Ovary (tissue), 10 donors: ENCODE measurements at places on chromosomes 13 and 19.

DNA sequence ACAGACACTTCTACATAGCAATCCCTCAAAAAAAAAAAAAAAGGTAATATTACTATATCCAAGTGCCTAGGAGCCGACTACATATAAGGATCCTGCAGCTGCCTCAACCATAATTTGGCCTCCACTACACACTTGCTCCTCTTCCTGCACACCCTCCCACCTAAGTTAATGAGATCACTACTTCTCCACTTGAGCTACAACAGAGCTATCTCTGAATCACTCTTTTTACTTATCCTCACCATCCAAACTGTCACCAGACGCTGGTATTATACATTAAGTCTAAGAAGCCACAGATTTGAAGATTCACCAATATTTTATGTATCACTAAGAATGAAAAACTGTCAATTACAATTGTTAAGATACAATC lies 8.3 kb downstream of the OBI1 start:
- DNase-seq = no peak

- DNase-seq = no peak
Observed at GRCh38 chr19:30341611-30342201, 30.5 kb upstream of the ZNF536 start.

GRCh38 chr19:55636723-55637122 lies 4.1 kb upstream of the ZNF580 start:
- DNase-seq = no peak

DNA sequence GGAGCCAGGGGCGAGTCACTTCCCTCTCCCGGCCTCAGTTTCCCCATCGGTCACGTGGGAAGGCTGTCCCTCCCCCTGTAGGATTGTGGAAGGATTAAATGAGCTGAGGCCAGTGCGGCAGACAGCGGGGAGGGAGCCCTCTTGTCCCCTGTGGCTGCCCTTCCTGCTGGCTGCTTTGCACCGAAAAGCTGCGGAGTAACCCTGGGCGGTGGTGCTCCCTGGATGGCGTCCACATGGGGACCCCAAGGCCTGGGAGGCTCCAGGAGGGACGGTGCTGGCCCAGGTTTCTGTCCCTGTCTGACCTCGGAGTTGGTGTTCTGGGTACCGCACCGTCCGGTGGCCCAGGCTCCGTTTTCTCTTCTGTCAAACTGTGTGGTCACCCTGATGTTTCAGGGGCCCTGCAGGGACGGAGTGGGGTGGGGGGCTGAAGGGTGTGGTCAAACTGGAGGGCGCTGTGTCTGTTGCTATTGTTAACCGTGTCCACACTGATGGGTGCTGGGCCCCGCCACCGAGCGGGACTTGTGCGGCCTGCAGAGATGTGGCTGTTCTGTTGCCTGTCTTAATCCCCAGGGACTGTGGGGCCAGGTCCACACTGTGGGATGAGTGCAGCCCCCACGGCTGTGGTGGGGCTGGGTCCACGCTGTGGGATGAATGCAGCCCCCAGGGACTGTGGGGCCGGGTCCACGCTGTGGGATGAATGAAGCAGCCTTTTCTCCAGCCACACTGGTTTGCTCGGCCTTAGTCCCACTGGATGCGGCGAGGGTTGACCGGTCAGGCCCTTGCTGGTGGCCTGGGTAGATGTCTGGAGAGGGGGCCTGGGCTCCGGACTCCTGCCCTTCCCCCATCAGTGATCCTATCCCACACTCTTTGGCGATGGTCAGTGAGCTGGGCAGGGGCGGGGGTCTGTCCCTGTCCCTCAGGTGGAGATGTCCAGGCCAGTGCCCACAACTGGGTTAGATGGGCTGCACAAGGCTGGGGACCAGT lies 6.9 kb downstream of the GNA11 start:
- DNase-seq = no peak

DNA sequence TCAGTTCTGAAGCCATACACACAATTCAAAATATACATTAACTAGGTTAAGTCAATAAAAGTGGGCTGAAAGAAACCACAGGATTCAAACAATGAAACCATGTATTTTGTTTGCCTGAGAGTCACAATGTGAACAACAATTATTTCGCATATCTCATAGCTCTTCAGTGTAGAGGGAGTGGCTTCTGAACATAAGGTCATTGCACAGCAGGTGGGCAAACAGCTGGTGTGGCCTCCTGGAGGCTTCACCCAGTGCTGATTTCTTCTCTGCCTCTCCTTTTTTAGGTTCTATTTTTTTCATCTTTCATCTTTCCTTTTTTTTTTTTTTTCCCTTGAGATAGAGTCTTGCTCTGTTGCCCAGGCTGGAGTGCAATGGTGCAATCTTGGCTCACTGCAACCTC lies 40.4 kb upstream of the ZNF254 start:
- no peak for DNase-seq

GRCh38 chr13:30143666-30144400 lies 163.5 kb downstream of the KATNAL1 start:
- no peak for DNase-seq

DNA sequence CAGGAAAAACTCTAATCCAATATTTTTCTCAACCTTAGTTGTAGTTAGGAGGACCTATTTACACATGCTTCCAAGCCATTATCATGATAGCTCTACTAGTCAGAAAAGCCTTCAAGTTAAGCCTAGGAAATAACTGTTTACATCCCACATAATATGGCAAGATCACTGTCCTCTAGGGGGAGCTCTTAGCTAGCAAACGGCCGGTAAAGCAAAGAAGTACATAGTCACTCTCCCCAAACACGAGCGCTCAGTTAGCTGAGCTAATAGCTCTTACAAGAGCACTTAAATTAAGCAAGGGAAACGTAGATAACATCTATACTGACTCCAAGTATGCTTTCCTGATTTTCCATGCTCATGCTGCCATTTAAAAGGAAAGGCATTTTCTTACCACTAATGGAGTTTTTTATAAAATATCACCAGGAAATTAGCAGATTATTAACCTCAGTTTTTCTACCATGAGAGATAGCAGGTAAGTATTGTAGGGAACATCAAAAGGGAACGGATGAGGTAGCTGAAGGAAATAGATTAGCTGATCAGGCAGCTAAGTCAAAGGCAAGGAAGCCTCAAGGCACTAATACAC lies 100.6 kb upstream of the PABPC3 start:
- no peak for DNase-seq

GRCh38 chr19:39237200-39238184 lies 7.3 kb downstream of the IFNL3 start:
- DNase-seq = no peak

- DNase-seq = no peak
Observed at GRCh38 chr19:21838646-21839045, 2.7 kb upstream of the ZNF43 start.

- DNase-seq = no peak
Observed at GRCh38 chr19:17703824-17704463, 15.3 kb upstream of the MAP1S start.

- no peak for DNase-seq
Observed at GRCh38 chr13:75556961-75557360, 7.4 kb downstream of the UCHL3 start.

GRCh38 chr13:21619633-21620220 lies 15.8 kb upstream of the MICU2 start:
- no peak for DNase-seq

DNA sequence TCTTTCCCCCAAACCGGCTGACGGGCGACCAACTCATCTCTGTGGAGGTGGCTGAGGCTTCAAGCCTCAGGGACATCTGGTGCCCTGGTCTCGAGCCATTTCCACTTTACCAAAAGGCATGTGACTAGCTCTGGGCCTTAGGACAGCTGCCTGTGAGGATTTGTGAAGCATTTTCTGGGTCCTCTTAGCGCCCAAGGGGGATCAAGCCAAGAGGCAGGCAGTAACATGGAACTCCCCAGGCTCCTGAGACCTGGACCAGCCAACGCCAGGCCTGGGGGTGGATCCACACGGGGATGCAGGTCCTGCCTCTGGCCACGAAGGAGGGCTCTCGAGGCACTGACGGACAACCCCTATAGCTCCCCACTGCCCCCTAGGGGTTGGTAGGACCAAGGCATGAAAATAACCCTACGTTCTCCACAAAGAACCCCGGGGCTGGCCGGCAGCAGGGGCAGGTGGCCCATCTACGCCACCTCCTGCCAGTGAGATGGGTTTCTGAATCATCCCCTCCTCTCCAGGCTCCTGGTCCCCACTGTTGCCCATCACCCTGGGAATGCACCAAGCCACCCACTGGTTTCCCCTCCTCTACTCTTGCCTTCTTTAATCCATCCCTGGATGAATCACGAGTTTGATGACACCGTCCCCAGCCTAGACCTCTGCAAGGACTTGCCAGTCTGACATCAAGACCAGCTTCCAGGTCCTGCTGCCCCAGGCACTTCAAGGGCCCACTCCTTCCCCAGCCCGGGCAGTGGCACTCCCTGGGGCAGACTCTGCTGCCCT lies 7.0 kb upstream of the MYDGF start:
- no peak for DNase-seq

DNA sequence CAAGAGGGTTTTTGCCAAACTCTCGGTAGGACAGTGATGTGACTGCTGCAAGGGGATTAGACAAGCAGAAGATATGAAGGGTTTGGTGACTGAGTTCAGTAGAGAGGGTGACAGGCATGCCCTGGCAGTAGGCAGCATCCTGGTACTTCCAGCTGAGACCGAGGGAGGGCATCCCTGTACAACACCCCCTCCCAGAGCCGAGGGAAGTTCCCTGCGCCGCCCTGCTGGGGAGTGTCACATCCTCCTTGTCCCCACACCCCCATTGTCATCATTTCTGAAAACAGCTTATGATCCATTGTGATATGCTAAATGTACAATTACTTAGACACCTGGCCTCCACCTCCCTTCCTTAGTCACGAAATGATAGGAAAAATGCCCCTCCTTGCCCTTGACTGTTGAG lies 14.6 kb downstream of the ZNF544 start:
- DNase-seq = no peak

GRCh38 chr13:78376033-78376432 lies 227.3 kb downstream of the POU4F1 start:
- no peak for DNase-seq

DNA sequence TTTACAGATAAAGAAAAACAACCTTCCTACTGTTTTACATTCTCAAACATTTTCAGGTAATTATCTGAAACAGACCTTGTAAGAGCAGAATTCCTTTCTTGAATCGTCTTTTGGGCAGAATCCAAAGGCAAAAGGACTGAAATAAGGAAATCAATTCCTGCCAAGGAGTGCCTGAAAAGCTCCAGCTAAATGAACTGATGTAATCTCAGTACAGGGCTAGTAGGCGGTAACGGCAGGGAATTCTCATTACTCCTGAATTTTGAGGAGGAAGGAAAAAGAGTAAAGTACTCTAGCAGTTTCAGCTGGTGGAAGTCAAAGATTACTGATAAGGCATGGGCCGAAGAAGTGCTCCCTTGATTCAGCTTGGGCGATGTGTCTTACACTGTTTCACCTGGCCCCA lies 168.4 kb downstream of the PCDH9 start:
- no peak for DNase-seq

GRCh38 chr13:74187564-74187963 lies 53.4 kb upstream of the KLF12 start:
- no peak for DNase-seq

GRCh38 chr13:49995625-49996101 lies 1.2 kb upstream of the TRIM13 start:
- DNase-seq = no peak

DNA sequence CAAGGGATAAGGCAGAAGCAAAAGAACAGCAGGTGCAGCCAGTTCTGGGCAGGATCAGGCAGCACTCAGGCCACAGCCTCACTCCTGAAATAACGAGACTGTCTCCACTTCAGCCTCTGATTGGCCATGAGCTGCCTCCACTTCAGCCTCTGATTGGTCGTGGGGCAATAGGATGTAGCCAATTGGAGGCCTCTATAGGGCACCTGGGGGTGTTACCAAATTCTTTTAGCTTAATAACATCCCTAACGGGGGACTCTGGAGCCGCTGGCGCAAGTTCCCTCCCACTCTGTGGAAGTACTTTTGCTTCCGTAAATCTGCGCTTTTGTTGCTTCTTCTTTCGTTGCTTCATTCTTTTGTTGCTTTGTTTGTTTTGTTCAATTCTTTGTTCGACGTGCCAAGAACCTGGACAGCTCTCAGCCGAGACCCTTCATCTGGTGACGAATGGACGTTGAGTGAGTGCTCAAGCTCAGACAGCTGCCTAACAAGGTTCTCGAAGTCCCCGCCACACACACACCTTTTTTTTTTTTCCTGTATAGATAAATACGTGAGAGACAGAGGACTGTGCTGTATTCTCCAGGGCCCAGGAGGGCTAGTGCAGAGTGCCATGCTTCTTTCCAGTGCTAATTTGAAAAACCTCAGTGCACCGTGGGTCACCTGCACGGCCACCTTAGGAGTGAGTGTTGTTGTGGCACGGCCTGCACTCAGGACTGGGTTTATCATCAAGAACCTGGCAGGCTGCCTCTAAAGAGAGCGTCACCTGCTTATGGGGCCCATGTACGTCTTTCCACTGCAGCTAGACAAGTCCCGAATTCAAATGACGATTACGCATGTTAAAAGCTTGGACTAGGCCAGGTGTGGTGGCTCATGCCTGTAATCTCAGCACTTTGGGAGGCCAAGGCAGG lies 32.0 kb upstream of the TUBGCP3 start:
- DNase-seq = no peak

- DNase-seq = no peak
Observed at GRCh38 chr19:5575590-5575989, 7.8 kb upstream of the TINCR start.

GRCh38 chr13:30125422-30126073 lies 181.8 kb downstream of the KATNAL1 start:
- no peak for DNase-seq

GRCh38 chr19:38057959-38058690 lies 151.1 kb downstream of the SIPA1L3 start:
- no peak for DNase-seq

DNA sequence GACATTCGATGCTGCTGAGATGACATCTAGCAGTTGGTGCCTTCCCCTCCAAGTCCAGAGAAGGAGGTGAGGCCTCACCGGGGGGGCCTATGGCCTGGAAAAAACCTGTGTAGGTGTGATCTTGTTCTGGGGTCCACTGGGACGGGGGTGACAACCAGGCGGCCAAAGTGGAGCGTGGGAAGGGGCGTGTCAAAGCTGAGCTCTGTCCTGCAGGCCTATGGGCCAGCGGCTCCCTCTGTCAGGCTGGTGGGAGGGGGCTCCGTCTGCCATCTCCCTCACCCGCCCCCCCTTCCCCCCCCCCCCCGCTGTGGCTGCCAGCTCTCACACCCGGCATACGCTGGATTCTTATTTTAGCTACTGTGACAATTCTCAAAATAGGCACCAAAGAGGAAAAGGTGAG lies 56.7 kb upstream of the UQCRFS1 start:
- DNase-seq = no peak

DNA sequence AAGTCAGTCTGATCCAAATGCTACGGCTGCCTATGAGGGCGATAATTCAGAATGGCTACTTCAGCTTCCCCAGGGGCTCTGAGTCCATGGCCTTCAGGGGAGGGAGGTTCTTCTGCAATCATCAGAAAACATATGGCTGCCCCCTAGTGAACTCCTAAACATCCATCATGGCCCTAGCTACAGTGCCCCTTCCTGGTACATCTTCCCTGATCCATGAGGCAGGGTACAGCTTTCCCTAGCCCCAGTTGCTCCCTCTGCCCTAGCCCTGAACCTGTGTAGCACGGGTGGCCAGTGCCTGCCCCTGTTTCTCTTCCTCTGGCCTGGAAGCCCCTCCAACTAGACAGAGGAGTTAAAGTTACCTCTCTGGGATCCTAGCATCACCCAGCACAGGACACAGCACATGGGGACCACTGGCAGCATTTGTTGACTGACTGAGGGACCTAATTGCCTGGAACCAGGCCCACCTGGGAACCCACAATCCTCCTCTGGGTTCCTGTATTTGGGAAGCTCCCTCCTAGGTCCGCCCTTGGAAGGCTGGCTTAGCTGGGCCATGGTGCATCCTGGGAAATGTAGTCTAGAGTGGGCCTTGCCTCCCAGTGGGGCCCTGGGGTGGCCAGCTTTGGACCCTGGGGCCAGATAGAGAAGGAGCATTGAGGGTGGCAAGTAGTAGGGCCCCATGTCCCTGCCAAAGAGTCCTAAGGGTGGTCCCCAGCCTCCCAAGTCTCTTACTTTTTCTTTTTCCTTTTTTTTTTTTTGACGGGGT lies 17.7 kb upstream of the SEMA6B start:
- DNase-seq = no peak
